Activated gamma-delta T cell treated with anti-CD3 and anti-CD28 coated beads, Interleukin-2, amount 50 U/mL, for 16 hours (primary cell): ENCODE measurements at places on chromosomes 16 and 17.

- DNase-seq: no peak
These were observed 19.6 kb upstream of the N4BP1 start for GRCh38 chr16:48629531-48629930.

DNA sequence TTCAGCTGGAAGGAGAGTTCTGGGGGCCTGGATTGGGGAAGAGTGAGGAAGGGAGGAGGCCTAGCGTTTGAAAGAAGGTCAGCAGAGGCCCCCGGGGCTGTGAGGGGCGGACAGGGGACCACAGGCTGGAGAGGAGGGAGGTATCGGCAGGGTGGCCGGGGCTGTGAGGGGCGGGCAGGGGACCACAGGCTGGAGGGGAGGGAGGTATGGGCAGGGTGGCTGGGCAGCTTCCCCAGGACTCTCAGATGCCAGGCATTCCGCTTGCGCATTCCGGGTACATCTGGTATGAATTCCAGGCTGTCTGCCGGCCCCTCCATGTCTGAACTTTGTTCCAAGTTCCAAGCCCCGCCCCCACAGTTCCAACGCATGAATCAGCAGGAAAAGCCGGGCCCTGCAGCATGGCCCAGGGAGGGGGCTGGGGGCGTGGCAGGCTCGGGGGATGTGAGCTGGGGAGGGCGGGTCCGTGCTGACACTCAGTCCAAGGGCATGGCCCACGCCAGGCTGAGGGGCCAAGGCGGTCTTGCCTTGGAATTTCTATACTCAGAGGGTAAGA, 4.3 kb upstream of the TLCD2 start:
- no peak for DNase-seq

DNA sequence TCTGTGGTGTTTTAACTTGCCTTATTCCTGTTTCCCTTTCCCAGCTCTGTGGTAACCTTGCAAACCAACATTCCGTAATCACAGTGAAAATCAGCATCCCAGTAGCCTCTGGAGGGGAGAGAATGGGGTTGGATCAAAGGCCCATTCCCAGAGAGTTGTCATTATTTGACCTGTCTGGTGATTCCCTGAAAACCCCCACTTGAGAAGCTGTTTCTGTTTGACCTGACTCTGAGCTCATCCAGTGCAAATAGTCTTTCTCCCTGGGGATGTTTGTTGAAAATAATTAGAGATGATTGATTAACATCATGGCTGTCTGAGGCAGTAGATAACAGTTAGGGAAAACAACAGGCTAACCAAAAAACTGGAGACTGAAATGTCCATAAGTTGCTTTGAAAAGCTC, 3.0 kb downstream of the CACNG1 start:
- no peak for DNase-seq

DNA sequence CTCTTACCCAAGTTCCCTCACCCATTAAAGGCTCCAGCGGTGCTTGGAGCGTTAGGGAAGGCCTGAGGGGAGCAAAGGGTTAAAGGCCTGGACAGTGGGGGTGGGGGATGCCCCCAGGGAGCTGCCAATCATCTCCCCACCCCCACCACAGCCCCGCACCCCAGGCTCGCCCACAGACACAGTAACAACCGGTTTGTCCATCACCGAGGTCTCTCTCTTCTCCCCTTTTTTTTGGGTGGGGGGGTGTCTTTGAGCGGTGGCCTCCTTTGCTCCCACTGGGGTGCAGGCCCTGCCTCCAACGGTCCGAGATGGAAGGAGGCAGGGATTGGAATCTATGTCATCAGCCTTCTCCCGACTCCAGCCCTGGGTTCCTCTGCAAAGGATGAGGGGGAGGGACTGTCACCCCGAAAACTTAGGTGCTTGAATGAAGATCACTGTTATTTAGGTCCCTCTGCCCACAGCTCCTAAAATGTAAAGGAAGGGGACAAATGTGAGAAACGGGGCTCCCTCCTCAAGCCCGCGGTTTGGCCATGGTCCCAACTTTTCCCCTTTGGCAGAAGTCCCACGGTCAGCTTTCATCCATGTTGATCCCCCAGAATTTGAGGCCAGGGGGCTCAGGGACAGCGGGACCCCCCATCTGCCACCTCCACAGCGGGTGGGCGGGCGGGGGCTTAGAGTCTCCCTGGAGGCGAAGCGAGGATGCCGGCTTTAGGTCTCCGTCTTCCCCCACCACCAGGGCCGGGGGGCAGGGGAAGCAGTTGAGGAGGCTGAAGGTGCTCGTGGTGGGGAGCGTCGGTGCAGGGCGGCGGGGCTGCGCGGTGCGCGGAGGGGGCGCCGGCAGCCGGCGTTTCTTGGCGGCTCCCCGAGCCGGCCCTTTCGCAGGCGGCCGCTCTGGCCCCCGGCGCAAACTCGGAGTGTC, 1.7 kb downstream of the EPOP start:
- DNase-seq: no peak

- DNase-seq: no peak
These were observed 9.3 kb downstream of the IL4R start for GRCh38 chr16:27322858-27323780.

- DNase-seq: peak; percentile 80
These were observed 23.6 kb upstream of the FZD2 start for GRCh38 chr17:44533533-44534246.

DNA sequence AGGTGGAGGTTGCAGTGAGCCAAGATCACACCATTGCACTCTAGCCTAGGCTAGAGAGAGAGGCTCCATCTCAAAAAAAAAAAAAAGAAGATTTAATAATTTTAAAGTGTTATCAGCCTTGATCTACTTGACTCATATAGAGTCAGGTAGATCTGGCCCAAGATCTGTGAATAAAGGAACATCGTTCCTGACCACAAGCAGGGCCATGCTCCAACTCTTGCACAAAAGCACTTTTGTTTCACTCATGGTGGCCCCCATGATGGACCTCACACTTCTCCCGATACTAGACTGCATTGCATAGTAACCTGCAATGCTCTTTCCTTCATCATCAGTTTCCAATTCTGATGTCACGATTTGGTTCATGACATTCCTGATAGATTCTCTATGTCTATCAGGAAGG, 5.2 kb upstream of the MYH11 start:
- DNase-seq: no peak

DNA sequence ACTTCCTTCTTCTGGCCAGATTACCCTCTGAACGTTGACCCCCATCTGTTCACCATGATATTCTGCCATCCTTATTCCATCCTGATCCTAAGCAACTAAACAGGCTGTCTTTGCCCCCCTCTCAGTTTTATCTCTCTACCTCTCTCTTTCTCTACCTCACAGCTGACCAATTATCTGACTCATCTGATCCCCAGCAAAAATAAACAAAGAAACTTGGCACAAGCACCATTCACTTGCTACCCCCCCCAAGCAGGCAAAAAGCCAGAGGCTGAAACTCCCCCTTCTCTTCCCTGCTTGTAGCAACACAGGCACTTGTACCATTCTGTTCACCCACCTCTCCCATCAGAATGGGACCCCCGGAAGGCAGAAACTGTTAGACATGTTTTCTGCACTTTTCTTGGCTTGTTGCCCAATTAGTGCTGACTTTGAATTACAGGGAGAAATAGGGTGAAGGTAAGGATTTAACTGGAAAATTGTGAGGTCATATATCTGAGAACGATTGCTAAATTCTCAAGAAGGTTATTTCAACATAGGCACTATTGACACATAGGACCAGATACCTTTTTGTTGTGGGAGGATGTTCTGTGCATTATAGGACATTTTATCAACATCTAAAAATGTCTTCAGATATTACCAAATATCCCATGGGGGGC, 163.2 kb downstream of the TOX3 start:
- no peak for DNase-seq

- no peak for DNase-seq
These were observed 91.2 kb downstream of the TMEM132E start for GRCh38 chr17:34670618-34671017.

DNA sequence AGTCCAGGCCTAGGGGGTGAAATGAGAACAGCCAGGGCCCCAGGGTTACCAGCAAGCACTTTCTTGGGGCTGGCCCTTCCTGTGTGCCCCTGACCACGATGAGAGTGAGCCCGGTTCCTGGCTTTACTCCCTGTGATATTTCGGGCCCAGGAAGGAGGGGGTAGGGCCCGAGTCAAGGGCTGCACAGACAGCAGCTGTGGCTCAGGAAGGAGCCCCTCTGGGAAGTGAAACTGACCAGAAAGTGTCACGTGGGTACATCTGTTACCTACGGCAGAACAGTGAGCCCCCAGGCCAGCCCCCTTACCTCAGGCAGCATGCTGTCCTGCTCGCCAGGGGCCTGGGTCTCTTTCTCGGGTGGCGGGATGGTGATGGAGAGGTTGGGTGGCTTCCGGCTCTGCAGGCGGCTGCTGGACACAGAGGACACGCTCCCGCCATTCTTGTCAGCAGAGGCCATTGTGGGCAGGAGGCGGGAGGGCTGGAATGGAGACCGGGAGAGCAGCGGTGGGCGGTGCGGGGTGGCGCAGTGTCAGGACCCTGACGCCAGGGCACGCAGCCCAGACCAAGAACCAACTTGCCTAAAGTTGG, 13.8 kb downstream of the AANAT start:
- DNase-seq: no peak

DNA sequence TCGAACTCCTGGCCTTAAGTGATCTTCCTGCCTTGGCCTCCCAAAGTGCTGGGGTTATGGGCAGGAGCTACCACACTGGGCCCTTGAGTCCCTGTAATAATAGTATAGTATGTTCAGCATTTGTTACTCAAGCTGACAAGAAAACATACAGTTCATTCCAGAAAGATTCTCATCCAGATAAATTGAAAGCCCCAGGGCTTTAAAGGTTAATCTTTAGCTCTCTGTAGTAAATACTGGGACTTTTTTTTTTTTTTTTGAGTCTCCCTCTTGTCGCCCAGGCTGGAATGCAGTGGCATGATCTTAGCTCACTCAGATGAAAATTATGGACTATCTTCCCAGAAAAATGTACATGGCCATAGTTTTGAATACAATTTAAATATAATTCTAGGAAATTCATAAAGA, 11.0 kb downstream of the BRCA1 start:
- no peak for DNase-seq

GRCh38 chr16:12544477-12545296, 259.0 kb downstream of the CPPED1 start:
- DNase-seq: no peak

DNA sequence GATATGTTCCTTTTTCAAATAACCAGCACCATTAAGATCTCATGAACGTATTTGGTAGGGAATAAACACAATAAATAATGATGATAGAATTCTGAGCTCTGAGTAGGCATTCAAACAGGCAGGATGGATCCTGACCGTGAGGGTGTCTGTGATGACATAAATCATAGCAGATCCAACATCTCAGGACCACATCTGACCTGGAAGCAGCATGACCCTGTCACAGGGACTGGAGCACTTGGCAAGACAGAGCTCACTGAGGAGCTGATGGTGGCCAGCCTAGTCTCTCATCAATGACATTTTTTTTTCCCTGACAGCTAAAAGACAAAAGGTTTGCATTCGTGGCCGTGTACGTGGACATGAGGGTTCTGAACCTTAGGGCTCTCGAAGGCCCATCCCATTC, 337.5 kb downstream of the NPIPA8 start:
- DNase-seq: no peak

DNA sequence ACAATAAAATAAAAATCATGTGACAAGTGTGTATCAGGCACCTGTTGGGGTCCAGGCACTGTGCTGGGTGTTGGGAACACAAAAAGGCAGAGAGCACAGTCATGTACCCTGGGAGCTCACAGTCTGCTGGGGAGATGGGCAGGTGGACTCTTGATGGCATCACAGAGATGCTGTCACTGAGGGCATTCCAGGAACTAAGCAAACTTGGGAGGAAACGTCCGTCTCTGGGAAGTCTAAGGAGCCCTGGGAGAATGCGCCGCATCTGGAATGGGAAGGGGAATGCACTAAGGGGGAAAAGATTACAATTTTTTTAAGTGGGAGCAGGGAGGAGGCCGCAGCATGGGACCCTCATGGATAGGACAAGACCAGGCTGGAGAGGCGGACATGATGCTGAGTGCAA, 80.9 kb upstream of the ZNF423 start:
- DNase-seq: no peak

- no peak for DNase-seq
These were observed 45.6 kb upstream of the KCNJ12 start for GRCh38 chr17:21330436-21331160.

DNA sequence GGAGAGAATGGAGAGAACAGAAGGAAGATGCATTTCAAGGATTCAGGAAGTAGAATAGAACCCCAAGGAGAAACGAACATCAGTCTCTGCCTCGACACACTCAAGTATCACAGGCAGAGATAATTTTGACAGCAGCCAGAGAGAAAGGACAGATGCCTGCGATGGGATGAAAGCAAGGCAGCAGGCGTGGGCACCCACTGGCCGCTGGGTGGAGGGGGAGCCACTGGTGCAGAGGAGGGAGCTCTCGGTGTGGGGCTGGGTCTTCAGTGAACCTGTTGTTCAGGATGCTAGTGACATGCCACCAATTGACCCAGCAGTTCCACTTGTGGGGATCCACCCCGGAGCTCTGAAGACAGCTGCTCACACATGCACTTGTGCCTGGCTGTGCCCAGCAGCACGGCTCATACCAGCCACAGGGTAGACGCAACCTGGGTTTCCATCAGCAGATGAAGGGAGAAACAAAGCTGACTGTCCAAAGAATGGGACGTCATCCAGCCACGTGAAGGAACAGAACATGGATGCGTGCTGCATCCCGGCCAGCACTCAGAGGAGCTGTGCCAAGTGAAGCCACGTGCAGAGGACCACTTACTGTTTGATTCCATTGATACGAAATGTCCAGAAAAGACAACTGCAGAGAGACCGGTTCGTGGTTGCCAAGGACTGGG, 127.0 kb downstream of the BANP start:
- DNase-seq: no peak

GRCh38 chr16:62064173-62064572, 27.9 kb upstream of the CDH8 start:
- no peak for DNase-seq

DNA sequence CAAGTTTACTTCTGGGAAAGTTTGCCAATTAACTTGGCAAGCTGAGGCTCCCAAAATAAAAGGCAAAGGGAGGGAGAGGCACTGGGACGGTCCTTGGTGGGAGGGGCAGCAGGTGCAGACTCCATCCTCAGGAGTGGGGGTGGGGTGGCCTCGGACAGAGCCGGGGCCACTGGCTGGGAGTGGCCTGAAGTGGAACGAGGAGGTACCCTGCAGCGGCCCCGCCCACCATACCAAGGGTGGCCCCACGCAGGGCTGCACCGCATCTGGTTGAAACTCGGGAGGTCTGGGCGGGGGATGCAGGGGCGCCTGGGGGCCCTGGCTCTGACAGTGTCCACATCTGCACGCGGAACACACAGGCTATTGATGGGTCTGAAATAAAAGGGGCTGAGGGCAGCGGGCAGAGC, 42.4 kb upstream of the SLC38A10 start:
- DNase-seq: no peak

GRCh38 chr17:17466511-17466910, 10.3 kb upstream of the MED9 start:
- no peak for DNase-seq

- no peak for DNase-seq
These were observed 8.9 kb downstream of the CCL4 start for GRCh38 chr17:36112572-36112971.
